ENCODE measurements at places on chromosomes 3 and 15.
A peak's percentile ranks its signal among the peaks of the same experiment; 100 is the strongest.

DNA sequence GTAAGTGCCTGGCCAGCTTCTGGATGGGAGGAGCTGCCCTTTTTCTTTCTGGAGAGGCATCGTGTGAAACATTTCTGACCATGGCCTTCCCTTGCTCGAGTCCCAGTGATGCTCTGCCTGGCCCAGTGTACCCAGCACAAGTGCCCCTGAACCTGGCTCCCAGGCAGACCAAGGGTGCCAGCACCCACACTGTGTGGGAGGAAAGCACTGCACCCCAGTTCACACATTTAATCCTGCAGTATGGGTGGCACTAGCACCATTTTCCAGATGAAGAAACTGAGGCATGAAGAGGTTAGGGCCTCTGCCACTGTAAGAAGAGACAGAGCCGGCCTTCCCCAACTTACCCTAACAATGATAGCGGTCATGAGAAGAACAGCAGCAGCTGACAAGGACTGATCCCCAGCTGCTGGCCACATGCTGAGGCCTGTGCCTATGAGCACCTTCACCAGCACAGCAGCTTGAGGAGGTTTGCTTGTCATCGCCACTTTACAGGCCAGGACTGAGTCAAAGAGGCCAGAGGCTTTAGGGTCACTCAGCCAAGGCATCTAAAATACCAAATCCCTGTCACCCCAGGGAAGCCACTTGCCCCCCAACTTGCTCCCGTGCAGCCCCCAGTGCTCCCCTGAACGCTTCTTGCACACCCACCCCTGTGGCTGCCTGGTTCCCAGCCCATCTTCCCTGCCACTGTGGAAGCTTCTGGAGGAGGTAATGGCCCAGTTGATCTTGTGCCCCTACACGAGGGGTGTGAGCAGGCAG is 15.0 kb downstream of the PRR23E start:
- DNase-seq, result no peak

DNA sequence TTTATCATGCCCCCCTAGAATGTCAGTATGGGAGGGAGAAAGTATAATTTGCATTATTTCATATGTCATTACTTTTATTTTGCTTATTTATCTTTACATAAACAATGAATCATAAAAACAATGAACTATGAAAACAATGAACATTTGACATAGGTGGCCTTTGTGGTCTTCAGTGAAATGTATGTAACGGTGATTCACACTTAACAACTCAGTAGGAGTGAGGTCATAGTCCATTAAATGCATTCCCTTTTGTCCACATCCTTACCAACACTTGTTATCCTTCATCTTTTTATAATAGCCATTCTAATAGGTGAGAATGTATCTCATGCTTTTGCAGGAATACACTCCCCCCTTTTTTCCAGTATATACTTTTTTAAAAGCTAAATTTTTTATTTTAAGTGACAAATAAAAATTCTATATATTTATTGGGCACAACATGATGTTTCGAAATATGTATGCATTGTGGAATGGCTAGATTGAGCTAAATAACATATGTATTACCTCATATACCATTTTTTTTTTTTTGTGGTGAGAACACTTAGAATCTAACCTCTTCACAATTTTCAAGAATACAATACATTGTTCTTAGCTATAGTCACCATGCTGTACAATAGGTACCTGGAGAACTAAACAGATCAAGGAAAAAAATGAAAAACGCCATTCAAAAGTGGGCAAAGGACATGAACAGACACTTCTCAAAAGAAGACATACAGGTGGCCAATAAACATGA is 189.5 kb downstream of the WDR72 start:
- no peak for DNase-seq

- peak; percentile 76 for DNase-seq
These were observed 1.7 kb upstream of the LINGO1 start for GRCh38 chr15:77634266-77634962.

- peak; percentile 4 for DNase-seq
These were observed 11.9 kb downstream of the CA12 start for GRCh38 chr15:63369781-63370180.

GRCh38 chr15:26889298-26889898 is 22.5 kb downstream of the GABRA5 start:
- DNase-seq, result no peak

GRCh38 chr15:100318880-100319279 is 22.9 kb downstream of the ADAMTS17 start:
- DNase-seq, result no peak

- DNase-seq, result no peak
These were observed 1.5 kb upstream of the HEG1 start for GRCh38 chr3:125057186-125057850.

DNA sequence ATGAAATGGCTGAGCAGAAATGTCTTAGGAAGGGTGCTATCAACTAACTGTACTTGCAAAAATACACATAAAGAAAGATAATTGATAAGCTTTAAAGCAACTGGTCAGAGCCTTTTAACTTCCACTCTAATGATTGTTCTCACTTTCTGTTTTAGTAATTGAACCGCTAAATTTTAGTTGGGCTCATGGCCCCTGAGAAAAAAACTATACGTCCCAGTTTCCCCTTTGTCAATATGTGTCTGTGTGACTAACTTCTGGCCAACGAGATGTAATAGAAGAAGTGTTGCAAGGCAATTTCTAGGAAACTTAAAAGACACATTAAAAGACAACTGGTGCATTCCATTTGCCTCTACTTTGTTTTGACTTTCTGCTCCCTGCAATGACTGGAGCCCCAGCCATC is 223.9 kb downstream of the NR1D2 start:
- no peak for DNase-seq

DNA sequence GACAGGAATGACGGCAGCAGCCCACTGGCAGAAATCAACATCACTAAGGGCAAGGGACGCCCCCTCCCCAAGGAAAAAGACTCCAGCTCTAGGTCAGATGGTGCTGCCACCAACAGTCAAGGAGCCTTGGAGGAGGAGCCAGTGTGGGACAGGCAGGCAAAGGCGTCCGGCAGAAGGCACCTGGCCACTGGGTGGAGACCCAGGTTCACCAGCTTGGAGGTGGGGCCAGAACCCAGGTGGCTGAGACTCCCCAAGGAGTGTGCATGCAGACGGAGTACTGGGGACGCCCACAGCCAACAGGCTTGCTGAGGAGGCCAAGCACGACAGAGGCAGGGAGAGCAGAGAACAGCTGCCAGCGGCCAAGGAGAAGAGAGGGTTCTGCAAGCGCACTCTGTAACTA is 35.2 kb downstream of the PTPN23 start:
- no peak for DNase-seq

GRCh38 chr3:111748132-111748531 is 110.9 kb upstream of the PHLDB2 start:
- no peak for DNase-seq

DNA sequence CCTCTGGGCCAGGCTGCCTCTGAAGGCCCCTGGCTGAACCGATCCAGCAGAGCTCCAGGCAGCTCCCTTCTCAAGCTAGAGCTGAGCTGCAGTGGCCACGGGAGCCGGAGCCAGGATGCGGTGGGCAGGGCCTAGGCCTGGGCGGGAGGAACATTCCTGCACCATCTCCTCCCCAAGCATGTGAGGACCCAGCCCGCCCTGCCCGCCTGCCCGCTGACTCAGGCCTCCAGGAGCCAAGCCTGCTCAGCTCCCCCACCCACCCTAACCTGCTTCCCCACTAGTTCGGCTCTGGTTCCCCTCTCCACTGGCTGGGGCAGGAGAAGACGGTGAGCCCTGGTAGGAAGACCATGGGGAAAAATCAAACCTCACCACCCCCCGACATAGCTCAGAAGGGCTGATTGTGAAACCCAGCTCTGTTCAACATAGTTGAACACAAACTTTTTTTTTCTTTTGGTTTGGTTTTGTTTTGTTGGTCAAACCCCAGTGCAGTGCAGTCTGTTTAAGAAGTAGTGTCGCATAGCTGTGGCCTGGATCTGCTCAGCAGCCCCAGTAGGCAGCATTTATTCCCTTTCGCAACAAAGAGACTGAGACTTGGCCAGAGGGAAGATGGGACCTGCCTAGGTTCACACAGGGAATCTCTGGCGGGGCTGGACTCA is 13.5 kb downstream of the SNX33 start:
- DNase-seq, result peak; percentile 92

DNA sequence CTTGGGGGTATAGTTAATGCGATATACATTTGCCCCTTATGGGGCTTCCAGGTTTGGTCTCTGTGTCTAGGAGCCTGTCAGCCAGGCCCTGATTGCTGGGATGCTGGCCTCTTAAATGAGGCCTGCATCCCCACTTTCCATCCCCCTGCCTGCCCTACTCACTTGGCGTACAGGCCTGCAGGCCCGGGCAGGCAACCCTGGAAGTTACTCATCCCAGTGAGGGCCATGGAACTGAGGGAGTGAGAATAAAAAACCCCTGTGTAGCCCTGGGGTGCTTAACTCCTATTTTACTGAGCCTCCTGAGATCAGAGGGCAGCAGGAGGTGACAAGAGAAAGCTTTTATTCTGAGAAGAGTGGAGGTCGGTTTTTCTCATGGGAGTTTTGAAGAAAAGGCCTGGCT is 2.0 kb downstream of the DISP2 start:
- no peak for DNase-seq

DNA sequence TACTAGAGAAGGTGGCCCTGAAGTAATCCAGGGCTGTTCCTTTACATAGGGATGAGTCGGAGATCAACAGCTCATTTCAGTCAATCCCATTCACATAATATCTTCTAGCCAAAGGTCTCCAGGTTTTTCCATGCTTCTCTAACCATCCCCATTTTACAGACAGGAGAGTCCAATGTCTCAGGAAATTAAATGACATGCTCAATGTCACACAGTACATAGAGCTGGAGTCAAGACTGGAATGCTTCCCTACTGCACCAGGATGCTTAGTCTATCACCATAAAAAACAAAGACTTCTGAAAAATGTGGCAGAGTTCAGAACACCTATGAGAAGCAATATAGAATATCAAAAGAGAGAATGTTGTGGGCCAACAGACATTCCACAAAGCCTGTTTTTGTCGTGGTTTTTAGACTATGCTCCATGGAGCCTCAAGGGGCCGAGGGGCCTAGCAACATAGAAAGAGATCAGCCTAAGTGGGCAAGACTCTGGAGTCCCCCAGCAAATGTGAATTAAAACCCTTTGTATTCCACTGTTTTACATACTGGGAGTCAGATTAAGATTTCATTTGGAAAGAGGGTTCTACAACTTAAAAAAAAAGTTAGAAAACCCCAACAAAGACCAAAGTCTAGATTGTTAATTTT is 122.0 kb downstream of the THRB start:
- DNase-seq, result no peak

DNA sequence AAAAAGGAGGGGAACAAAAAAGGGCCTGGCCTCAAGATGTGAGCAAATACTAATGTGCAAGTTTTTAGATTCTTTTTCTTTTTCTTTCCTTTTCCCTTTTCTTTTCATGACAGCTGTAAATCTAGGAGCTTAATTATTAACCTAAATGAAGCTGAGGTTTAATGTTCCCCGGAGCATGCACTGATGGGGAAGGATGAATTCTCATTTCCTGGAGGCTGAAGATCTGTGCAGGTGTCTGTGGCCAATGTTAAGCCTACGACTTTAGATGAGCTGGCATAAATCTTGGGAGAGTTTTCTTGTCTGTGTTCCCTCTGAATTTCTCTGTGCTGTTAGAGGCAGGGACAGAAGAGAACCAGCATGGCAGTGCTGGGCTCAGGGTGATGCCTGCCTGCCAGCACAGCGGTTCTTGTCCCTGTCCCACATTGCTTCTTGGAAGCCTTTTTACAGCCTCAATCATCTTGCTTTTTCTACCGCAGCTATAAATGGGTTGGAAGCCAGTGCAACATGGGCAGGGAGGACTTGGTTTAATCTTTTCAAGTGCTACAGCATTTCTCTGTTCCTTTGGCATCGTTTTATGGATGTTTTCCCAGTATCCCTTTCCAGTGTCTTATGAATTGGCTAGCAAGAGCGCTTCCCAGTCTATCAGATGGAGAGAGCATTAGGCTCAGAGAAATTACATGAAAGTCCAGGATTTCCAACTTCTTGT is 119.1 kb downstream of the ATG7 start:
- no peak for DNase-seq

- DNase-seq, result no peak
These were observed 240.3 kb downstream of the ZIC1 start for GRCh38 chr3:147649475-147649874.

DNA sequence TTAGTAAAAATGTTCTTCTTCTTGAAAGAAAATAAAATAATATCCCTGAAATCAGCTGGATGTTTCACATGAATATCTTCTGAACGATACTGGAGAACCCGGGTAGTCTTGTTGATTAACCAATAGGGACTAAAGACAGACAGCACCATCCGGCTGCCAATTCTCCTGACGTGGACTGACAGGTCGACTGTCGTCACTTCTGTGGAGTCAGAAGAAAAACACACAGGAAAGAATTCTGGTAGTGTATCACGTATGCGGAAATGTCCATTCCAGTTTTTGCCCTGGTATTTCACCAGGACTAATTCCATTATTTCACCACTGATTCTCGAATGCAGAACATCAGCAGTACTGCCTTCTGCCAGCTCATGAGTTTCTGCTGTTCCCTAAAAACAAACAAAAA is 144.6 kb downstream of the VPS13C start:
- DNase-seq, result no peak

DNA sequence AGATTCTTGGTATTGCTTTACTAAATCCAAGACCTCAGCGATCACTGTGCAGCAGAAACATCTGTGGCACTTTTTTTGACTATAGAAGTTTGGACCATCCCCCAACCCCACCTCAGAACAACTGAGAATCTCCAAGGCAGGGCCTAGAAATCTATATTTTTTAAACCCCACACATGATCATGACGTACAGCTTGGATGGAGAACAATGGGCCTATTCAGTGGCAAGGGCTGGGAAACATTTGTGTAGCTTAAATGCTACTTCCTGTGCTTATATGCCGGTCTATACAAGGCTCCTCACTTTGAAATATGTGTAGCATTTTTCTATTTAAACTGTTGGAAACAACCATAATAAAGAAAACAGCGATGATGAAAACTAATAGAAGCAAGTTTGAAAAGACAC is 55.1 kb upstream of the SPRED1 start:
- DNase-seq, result no peak

DNA sequence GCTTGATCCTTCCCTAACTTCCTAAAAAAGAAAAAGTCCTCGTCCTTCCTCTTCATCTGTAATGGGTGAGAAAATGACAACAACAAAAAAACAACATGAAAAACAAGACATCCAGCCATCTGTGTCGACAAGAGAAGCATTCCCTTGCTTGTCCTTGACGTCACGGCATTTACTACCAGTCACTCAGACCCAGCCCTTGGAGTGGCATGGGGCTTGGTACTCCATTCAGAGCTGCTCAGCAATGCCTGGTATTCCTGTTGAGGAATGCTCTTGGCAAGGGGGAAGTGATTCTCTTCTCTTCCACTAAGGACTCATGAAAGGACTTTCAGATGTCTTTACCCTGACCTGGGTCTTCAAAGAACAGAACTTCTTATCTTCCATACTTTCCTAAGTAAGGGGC is 339.7 kb upstream of the RASGRP1 start:
- DNase-seq, result no peak

Data from sciatic nerve (tissue), 2 donors.